ENCODE measurements at places on chromosomes 1 and 21. TPM values are rescaled to one million over a fixed set of nuclear protein-coding genes. Genes with fewer than 3 reads are reported as not detected.
A peak's percentile ranks its signal among the peaks of the same experiment; 100 is the strongest.

The VPS13D gene
- polyA plus RNA-seq: 9.9 TPM

The PRKAA2 gene
- not detected for polyA plus RNA-seq

The SIK1 gene
- polyA plus RNA-seq: 0.08 TPM

The TNFRSF8 gene
- polyA plus RNA-seq: 0.09 TPM

The AKT3 gene
- 5.2 TPM for polyA plus RNA-seq

The CD5L gene
- not detected for polyA plus RNA-seq

- no peak overlapping the region for H3K4me3 ChIP-seq
- H3K27me3 ChIP-seq: no peaks in the 10 kb centered on the region
- H3K36me3 ChIP-seq: no peaks in the 10 kb centered on the region
- no peak overlapping the region for H3K27ac ChIP-seq
- no peak for DNase-seq
Observed at GRCh38 chr1:50700214-50700613, 259.9 kb downstream of the FAF1 start.

DNA sequence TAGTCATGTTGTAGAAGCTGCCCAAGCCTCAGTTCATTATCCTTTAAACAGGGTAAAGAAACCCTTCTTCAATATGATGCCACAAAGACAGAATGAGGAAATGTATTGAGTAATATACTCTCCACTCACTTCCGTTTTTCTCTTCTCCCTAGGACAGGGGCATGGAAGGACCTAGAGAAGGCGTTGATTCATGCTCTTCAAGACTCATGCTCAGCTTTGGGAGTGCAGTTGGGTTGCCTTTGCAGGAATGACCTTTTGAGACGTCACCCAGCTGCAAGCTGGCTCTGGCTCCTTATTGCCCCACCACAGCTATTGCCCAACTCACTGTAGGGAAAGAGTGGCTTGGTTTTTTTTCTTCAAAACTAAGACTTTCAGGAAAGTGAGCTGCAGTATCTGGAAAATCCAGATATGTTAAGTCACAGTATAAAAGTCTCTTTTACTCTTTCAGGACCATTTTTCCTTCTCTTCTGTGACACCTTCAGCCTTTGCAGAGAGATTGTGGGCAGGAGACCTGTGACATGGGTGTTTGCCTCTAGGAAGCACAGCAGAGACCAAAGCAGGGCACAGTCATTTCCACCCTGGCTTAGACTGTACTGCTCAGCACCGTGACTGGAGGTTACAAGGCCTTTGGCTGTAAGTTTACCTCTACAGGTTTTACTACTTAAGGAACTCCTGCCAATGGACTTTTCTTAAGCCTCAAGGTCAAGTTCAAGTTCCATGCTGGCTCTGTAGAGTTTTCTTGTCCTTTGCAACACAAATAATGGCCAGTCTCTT is 39.5 kb downstream of the XCL2 start:
- H3K27me3 ChIP-seq: peaks cover 2% of the 10 kb centered on the region
- no peaks in the 10 kb centered on the region for H3K36me3 ChIP-seq
- H3K4me3 ChIP-seq: peak overlapping the region; percentile 31
- H3K27ac ChIP-seq: peak overlapping the region; percentile 85

DNA sequence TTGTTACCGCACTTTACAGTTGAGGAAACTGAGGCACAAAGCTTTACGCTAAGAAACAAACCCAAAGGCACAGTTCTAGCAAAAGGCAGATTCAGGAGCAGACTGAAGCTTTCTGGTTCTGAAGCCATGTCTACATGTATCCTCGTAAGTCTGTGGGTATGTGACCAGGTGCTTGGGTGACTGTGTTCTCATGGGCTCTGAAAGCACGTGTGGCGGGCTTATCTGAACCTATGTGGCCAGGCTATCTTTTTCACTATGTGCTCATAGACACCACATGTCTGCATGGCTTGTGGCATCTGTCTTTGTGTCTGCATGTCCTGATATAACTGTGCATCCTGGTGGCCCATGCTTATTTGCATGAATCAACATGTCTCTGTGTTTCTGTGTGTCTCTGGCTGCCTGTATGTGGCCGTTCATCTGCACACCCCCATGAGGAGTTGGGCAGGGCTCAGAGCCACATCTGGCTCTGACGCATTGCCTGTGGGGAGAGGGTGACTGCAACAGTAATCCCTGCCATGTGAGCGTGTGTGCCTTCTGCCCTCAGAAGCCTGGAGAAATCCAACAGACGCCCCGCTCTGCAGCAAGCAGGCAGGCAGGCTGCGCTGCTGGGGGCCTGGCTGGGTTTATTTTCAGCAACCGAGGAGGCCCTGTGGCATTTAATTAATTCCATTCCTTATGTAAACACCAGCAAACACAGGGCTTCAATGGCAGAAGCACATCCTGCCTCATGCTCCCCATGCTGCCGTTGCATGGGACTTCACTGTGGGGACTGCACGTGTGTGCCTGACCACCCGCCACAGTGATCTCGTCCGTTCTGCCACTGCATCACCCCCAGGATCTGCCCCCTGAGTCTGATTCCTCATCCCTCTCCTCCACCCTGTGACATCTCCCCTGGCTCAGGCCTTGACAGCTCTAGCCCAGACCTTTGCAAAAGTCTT is 115.4 kb downstream of the TRABD2B start:
- H3K27me3 ChIP-seq: peaks cover 2% of the 10 kb centered on the region
- no peak for DNase-seq
- peak overlapping the region; percentile 23 for H3K27ac ChIP-seq
- H3K4me3 ChIP-seq: no peak overlapping the region
- H3K4me1 ChIP-seq: no peaks in the 10 kb centered on the region

DNA sequence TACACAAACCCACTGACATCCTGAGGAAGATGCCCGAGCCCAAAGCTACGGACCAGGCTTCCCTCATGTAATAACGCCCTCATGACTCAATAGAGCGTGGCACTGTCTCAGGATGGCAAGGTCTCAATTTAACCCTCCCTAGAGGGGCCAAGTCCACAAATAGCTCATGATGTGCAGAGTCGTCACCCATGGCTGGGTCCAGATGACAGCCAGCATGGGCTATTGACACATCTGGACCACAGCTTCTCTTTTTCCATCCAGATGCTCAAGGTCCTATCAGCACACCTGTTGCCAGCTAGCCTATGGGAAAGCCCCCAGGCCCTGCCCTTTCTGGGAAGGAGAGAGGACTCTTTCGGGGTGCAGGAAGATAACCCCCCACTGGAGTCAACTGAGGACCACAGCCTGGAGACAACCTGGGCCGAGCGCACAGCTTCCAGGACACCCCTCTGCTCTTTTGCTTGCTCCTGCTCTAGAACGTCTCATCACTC is 2.8 kb downstream of the LAPTM5 start:
- H3K4me1 ChIP-seq: peaks cover 97% of the 10 kb centered on the region
- H3K27ac ChIP-seq: peak overlapping the region; percentile 100
- peaks cover 5% of the 10 kb centered on the region for H3K36me3 ChIP-seq
- peaks cover 31% of the 10 kb centered on the region for H3K27me3 ChIP-seq
- peak overlapping the region; percentile 99 for H3K4me3 ChIP-seq

GRCh38 chr1:76998582-76999223 is 131.4 kb downstream of the ST6GALNAC5 start:
- DNase-seq: no peak
- H3K4me1 ChIP-seq: no peaks in the 10 kb centered on the region
- no peak overlapping the region for H3K4me3 ChIP-seq
- H3K27me3 ChIP-seq: peaks cover 1% of the 10 kb centered on the region
- no peak overlapping the region for H3K27ac ChIP-seq

- H3K4me3 ChIP-seq: peak overlapping the region; percentile 96
- no peaks in the 10 kb centered on the region for H3K36me3 ChIP-seq
- H3K27me3 ChIP-seq: peaks cover 8% of the 10 kb centered on the region
- no peak for DNase-seq
Observed at GRCh38 chr1:155976913-155977689, 1.2 kb downstream of the ARHGEF2 start.

DNA sequence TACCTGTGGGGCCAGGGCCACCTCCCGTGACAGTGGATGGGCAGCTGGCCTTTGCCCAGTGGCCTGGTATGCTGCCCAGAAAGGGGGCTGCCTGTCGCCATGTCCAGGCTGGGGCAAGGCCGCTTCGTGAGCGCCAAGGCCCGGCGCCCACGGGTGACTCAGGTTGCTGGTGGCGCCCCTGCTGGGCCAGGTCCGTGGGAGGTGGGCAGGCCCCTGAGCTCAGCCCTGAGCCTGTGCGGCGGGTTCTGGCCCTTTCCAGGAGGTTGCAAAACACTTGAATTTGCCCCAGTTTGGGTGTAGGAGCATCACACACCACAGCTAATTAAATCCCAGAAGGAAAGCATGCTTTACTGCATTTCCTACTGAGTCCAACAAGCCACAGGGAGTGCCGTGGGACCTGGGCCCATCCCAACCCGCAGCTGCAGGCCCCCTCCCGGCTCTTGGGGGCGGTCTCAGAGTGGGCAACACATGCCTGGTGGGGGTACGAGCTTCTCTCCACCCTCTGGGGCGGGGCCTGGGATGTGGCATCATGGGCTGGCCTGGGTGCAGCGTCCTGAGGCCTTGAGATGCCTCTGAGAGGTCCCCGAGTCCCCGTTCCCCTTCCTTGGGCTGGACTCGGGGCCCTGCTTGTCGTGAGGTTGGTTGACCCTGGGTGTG is 159.8 kb downstream of the PEX14 start:
- H3K27ac ChIP-seq: no peak overlapping the region
- DNase-seq: no peak
- H3K4me3 ChIP-seq: no peak overlapping the region
- no peaks in the 10 kb centered on the region for H3K4me1 ChIP-seq
- H3K27me3 ChIP-seq: peaks cover 5% of the 10 kb centered on the region

- no peaks in the 10 kb centered on the region for H3K4me1 ChIP-seq
- H3K27ac ChIP-seq: no peak overlapping the region
- no peaks in the 10 kb centered on the region for H3K27me3 ChIP-seq
- H3K36me3 ChIP-seq: no peaks in the 10 kb centered on the region
Observed at GRCh38 chr1:215394084-215394991, 172.8 kb upstream of the KCTD3 start.

DNA sequence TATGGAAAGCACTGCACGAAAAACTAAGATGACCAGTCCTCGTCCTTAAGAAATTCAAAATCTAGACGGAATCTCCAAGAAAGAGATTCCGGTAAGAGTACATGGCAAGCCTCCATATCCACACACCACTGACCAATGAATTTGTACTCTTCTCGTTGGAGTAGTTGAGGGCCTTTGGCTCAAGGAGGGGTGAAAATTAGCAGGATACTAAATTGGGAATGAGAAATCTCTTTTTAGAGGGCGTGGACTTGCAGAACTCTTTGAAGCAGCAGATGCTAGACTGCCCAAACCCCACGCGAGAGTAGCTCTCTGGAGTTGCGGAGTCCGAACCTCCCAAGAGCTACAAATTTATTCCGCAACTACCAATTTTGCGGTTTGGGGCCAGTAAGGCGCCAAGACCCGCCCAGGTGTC is 872 bp upstream of the PPP2R5A start:
- H3K27me3 ChIP-seq: peaks cover 13% of the 10 kb centered on the region
- no peaks in the 10 kb centered on the region for H3K36me3 ChIP-seq
- peak overlapping the region; percentile 99 for H3K4me3 ChIP-seq
- peak overlapping the region; percentile 97 for H3K27ac ChIP-seq

- H3K4me3 ChIP-seq: no peak overlapping the region
- peaks cover 4% of the 10 kb centered on the region for H3K27me3 ChIP-seq
- H3K4me1 ChIP-seq: peaks cover 27% of the 10 kb centered on the region
- peak overlapping the region; percentile 2 for H3K27ac ChIP-seq
- H3K36me3 ChIP-seq: peaks cover 3% of the 10 kb centered on the region
Observed at GRCh38 chr21:42222821-42223390, 4.0 kb downstream of the ABCG1 start.

- H3K4me3 ChIP-seq: no peak overlapping the region
- H3K4me1 ChIP-seq: no peaks in the 10 kb centered on the region
- no peaks in the 10 kb centered on the region for H3K36me3 ChIP-seq
Observed at GRCh38 chr1:75426688-75427087, 184.2 kb downstream of the SLC44A5 start.

DNA sequence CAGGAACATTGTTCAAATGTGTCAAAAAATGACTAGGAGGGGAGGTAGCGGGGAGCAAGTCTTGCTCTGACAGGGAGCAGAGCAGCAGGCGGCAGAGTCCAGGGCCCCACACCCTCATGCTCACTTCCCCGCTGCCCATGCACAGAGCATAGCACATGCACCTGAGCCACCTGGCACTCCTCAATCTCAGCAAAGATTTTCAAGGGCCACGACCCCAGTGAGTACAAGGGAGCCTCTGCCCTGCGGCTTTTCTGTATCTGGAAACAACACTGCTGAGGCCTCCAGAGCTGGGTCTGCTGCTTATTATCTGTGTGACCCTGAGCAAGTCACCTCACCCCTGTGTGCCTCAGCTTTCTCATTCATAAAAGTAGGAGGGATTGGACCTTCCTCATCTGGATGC is 1.1 kb upstream of the GJB3 start:
- no peak for DNase-seq
- H3K27me3 ChIP-seq: peaks cover 9% of the 10 kb centered on the region
- H3K4me3 ChIP-seq: no peak overlapping the region

GRCh38 chr1:185439727-185440415 is 122.8 kb upstream of the IVNS1ABP start:
- no peaks in the 10 kb centered on the region for H3K27me3 ChIP-seq
- peaks cover 13% of the 10 kb centered on the region for H3K4me1 ChIP-seq
- no peak overlapping the region for H3K4me3 ChIP-seq
- DNase-seq: peak; percentile 59
- H3K36me3 ChIP-seq: no peaks in the 10 kb centered on the region
- H3K27ac ChIP-seq: no peak overlapping the region

- H3K4me3 ChIP-seq: no peak overlapping the region
- DNase-seq: no peak
- peaks cover 6% of the 10 kb centered on the region for H3K36me3 ChIP-seq
Observed at GRCh38 chr21:42435833-42436232, 32.1 kb downstream of the UBASH3A start.

GRCh38 chr1:213385806-213386324 is 334.8 kb downstream of the RPS6KC1 start:
- peaks cover 4% of the 10 kb centered on the region for H3K27me3 ChIP-seq
- no peak for DNase-seq
- no peaks in the 10 kb centered on the region for H3K4me1 ChIP-seq
- no peak overlapping the region for H3K4me3 ChIP-seq
- no peaks in the 10 kb centered on the region for H3K36me3 ChIP-seq

GRCh38 chr1:153389401-153389800 is 1.5 kb downstream of the S100A8 start:
- no peaks in the 10 kb centered on the region for H3K36me3 ChIP-seq
- no peak overlapping the region for H3K27ac ChIP-seq
- no peaks in the 10 kb centered on the region for H3K4me1 ChIP-seq
- H3K4me3 ChIP-seq: no peak overlapping the region
- peaks cover 10% of the 10 kb centered on the region for H3K27me3 ChIP-seq

DNA sequence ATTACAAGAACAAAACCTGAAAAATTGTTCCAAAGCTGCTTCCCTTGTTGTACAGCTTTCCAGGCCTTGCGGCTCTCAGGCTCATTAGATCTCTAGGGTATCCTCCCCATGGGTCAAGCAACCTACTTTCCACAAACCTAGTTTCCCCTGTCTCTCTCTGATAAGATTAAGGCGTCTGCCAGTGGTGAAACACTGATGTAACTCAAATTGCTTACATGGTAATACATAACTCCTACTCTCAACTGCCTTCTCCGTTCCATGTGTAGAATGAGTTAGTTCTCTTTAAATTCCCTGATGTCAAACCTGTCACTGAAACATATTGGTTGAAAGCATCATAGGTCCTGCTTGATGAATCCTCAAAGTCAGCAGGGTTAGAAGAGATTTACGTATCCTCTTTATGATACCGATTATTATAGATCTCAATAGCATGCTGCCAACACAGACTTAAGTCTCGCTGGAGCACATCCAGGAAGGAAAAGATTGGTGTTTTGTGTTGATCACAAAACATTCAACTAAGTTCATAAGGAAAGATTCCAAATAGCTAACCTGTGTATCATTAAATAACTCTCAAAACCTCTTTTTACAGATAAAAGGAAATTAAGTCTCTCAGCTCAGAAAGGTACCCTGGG is 10.6 kb downstream of the PPP1R15B start:
- H3K27me3 ChIP-seq: no peaks in the 10 kb centered on the region
- H3K4me1 ChIP-seq: peaks cover 40% of the 10 kb centered on the region
- no peak overlapping the region for H3K4me3 ChIP-seq
- peak overlapping the region; percentile 21 for H3K27ac ChIP-seq

GRCh38 chr1:96727860-96728259 is 6.3 kb downstream of the PTBP2 start:
- peaks cover 79% of the 10 kb centered on the region for H3K4me1 ChIP-seq
- no peak overlapping the region for H3K27ac ChIP-seq
- peaks cover 16% of the 10 kb centered on the region for H3K36me3 ChIP-seq
- H3K27me3 ChIP-seq: peaks cover 2% of the 10 kb centered on the region
- H3K4me3 ChIP-seq: no peak overlapping the region

Data from immature natural killer cell (primary cell).